ENCODE measurements at places on chromosomes 4 and X.

DNA sequence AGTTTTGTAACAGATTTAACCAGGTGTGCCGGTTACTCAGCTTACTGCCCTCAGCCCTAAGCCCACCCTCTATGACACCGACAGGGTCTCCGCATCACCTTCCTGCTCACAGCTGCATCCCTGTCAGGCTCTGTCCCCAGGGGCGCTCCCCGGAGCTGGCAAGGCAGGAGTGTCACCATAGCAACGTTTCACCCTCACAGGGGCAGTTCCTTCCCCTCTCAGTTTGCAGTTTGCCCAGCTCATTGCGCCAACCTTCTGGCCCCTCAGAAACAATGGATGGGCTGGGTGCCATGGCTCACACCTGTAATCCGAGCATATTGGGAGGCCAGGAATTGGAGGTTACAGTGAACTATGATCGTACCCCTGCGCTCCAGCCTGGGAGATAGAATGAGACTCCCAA, 42.6 kb downstream of the RGS12 start:
- no peak for DNase-seq

GRCh38 chrX:10636851-10637250, 16.5 kb upstream of the MID1 start:
- DNase-seq: no peak

GRCh38 chr4:133157460-133158160, 8.5 kb downstream of the PCDH10 start:
- DNase-seq: no peak

DNA sequence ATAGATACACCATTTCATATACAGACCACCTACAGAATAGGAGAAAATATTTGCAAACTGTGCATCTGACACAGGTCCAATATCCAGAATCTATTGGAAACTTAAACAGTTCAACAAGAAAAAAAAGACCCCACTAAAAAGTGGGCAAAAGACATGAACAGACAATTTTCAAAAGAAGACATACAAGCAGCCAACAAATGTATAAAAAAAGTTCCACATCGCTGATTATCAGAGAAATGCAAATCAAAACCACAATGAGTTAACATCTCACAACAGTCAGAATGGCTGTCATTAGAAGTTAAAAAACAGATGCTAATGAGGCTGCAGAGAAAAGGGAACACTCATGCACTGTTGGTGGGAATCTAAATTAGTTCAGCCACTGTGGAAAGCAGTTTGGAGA, 36.8 kb downstream of the KIAA0232 start:
- DNase-seq: no peak

GRCh38 chr4:53763813-53764597, 172.7 kb upstream of the LNX1 start:
- DNase-seq: no peak
